ENCODE measurements at places on chromosomes 7 and 10.

DNA sequence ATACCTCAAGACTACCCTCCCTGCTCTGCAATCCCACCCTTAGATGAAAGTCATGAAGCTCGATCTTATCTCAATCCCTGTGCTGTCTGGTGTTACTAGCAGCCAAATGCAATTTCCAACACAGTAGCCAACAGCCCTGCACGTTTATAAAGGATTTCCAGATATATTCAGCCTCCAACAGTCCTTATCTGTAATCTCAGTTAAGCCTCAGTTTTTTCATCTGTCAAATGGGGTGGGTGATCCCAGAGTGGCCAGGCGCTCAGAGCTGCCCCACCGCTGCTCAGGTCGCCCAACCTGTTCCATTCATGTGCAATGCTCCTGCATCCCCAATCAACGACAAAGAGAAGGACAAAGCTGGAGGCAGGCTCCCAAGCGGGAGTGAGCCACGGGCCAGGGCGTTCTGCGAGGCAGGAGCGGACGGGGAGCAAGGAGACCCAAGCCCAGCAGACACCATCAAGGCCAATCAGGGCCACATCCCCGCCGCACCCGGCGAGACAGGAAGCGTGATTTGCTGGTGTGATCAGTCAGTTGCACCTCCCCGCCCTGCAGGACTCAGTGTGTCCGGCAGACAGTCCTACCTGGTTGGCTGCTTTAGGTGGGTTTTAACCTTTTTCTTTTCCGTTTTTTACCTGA, 19.7 kb downstream of the PDGFA start:
- no peaks in the 10 kb centered on the region for H3K4me1 ChIP-seq
- DNase-seq = no peak
- no peak overlapping the region for H3K27ac ChIP-seq
- H3K27me3 ChIP-seq = no peaks in the 10 kb centered on the region
- H3K36me3 ChIP-seq = no peaks in the 10 kb centered on the region

- H3K4me1 ChIP-seq = no peaks in the 10 kb centered on the region
- no peak overlapping the region for H3K4me3 ChIP-seq
- no peaks in the 10 kb centered on the region for H3K36me3 ChIP-seq
- H3K27me3 ChIP-seq = no peaks in the 10 kb centered on the region
- no peak for DNase-seq
- peak overlapping the region; percentile 39 for H3K27ac ChIP-seq
These were observed 11.2 kb upstream of the ARPC1B start for GRCh38 chr7:99363286-99363685.

DNA sequence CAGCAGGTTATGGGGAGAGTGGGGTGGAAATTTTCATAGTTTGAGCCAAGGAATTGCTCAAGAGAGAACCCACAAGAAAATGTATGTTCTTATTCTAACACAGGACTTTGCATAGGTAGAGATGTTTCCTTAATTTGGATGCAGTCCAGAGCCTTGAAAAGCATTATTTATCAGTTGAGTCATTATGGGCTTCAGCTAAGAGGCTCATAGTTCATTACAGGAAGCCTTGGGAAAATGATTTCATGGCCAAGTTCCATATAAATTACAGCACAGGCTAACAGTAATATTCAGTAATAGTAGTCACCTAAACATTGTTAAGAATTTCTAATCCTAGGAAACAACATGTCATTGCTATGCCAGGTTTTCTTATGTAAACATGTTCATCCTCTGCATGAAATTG, 131.1 kb upstream of the PTPRZ1 start:
- no peak overlapping the region for H3K4me3 ChIP-seq
- no peaks in the 10 kb centered on the region for H3K36me3 ChIP-seq
- H3K4me1 ChIP-seq = no peaks in the 10 kb centered on the region
- H3K27ac ChIP-seq = no peak overlapping the region
- no peak for DNase-seq

GRCh38 chr7:20858951-20859350, 72.3 kb upstream of the SP8 start:
- no peak for DNase-seq
- no peaks in the 10 kb centered on the region for H3K27me3 ChIP-seq
- no peak overlapping the region for H3K4me3 ChIP-seq

GRCh38 chr10:69125554-69125953, 1.6 kb downstream of the VPS26A start:
- H3K4me1 ChIP-seq = peaks cover 18% of the 10 kb centered on the region
- no peak overlapping the region for H3K27ac ChIP-seq
- H3K4me3 ChIP-seq = no peak overlapping the region
- no peak for DNase-seq
- H3K36me3 ChIP-seq = no peaks in the 10 kb centered on the region
- H3K27me3 ChIP-seq = no peaks in the 10 kb centered on the region

DNA sequence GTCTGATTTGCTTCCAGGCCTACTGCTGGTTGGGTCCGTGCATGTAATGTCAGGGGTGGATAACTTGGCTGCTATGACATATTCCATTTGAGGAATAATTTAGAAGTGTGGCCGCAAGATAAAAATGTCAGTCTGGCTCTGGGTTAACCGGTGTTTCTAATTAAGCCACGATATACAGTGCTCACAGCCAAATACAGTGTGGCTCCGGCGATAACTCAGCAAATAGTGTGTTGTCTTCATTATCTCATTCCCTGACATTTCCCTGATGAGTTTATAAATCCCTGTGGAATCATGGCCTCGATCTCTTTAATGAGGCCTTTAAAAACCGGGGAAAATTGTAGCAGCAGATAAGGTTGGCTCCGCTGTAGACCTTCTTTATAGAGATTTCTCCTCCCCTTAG, 1125.0 kb downstream of the TYW1 start:
- no peak overlapping the region for H3K27ac ChIP-seq
- no peak for DNase-seq
- H3K36me3 ChIP-seq = no peaks in the 10 kb centered on the region
- H3K4me3 ChIP-seq = no peak overlapping the region

DNA sequence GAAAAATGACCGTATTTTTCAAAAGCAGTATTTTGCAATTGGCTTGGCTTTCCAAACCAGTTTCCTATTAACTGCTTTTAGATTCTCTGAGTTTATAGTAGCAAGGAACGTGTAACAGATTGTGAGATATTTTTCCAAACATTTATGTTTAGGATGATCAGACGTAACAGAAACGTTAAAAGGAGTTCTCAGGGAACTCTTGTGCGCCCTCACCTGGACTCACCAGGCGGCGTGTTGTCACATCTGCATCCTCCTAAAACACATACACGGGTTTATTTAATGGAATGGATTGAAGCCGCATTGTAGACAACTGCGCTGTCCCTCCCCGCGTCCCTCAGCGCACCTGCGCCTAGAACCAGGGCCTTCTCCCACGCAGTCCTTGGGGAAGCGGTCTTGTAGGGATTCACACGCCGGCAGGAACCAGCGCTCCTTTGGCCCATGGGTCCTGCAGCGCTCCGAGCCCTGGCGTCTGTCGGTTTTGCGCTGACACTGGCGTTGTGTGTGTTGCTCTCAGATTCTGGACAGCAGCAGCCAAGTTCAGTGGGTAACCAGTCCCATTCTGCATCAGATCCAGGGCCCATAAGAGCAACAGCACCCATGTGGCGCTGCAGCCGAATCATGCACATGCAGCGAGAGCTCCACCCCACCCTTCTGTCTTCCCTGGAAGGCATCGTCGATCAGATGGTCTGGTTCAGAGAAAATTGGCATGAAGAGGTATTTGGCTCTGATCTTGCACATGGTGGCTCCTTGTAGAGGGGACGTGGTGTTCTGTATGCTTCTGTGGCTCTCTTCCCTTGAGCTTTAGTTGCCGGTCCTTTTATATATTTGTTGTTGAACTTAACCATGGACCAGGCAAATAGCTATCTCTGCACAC, 114.9 kb downstream of the TRRAP start:
- no peaks in the 10 kb centered on the region for H3K27me3 ChIP-seq
- no peaks in the 10 kb centered on the region for H3K4me1 ChIP-seq
- no peak overlapping the region for H3K4me3 ChIP-seq
- no peak for DNase-seq
- no peak overlapping the region for H3K27ac ChIP-seq

- no peak overlapping the region for H3K4me3 ChIP-seq
- no peaks in the 10 kb centered on the region for H3K27me3 ChIP-seq
- no peak overlapping the region for H3K27ac ChIP-seq
- no peaks in the 10 kb centered on the region for H3K36me3 ChIP-seq
- no peaks in the 10 kb centered on the region for H3K4me1 ChIP-seq
- DNase-seq = no peak
These were observed 185.4 kb downstream of the TPK1 start for GRCh38 chr7:144650439-144650838.

- no peak overlapping the region for H3K27ac ChIP-seq
- no peak overlapping the region for H3K4me3 ChIP-seq
- DNase-seq = no peak
- H3K36me3 ChIP-seq = no peaks in the 10 kb centered on the region
- H3K27me3 ChIP-seq = no peaks in the 10 kb centered on the region
These were observed 8.5 kb upstream of the GLCCI1 start for GRCh38 chr7:7959979-7960670.

- no peak overlapping the region for H3K27ac ChIP-seq
- H3K36me3 ChIP-seq = no peaks in the 10 kb centered on the region
- DNase-seq = no peak
- no peak overlapping the region for H3K4me3 ChIP-seq
These were observed 22.4 kb upstream of the CYTH3 start for GRCh38 chr7:6294839-6295238.

GRCh38 chr10:59713196-59713821, 3.7 kb upstream of the SLC16A9 start:
- H3K27ac ChIP-seq = peak overlapping the region; percentile 12
- H3K27me3 ChIP-seq = no peaks in the 10 kb centered on the region
- no peak overlapping the region for H3K4me3 ChIP-seq
- peaks cover 7% of the 10 kb centered on the region for H3K4me1 ChIP-seq
- DNase-seq = no peak

- no peaks in the 10 kb centered on the region for H3K27me3 ChIP-seq
- H3K4me3 ChIP-seq = no peak overlapping the region
- peaks cover 4% of the 10 kb centered on the region for H3K4me1 ChIP-seq
- H3K27ac ChIP-seq = no peak overlapping the region
- no peak for DNase-seq
These were observed 10.7 kb downstream of the HBP1 start for GRCh38 chr7:107179326-107180164.

DNA sequence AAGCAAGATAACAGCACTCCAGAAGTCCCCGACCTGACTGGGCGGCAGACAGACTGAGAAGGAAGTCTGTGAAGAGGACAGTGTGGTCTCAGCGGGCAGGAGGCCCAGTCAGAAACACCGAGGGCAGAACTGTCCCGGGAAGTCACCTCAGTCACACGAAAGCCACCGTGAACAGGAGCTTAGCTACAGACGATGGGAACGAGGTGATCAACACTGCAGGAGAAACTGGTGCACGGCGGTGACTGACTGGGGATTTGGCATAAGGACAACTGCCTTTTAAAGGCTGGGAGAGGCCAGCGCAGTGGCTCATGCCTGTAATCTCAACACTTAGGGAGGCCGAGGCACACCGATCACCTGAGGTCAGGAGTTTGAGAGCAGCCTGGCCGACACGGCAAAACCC, 217.8 kb downstream of the PTPRN2 start:
- DNase-seq = no peak
- no peak overlapping the region for H3K4me3 ChIP-seq
- H3K27me3 ChIP-seq = no peaks in the 10 kb centered on the region
- no peaks in the 10 kb centered on the region for H3K4me1 ChIP-seq

- H3K36me3 ChIP-seq = no peaks in the 10 kb centered on the region
- DNase-seq = peak; percentile 20
- peak overlapping the region; percentile 73 for H3K4me3 ChIP-seq
- peaks cover 3% of the 10 kb centered on the region for H3K4me1 ChIP-seq
- peak overlapping the region; percentile 97 for H3K27ac ChIP-seq
These were observed 491 bp upstream of the AKAP9 start for GRCh38 chr7:91940171-91940570.

GRCh38 chr7:131792311-131792710, 235.9 kb upstream of the PODXL start:
- H3K4me3 ChIP-seq = no peak overlapping the region
- no peaks in the 10 kb centered on the region for H3K27me3 ChIP-seq
- no peaks in the 10 kb centered on the region for H3K36me3 ChIP-seq
- no peak for DNase-seq

- no peaks in the 10 kb centered on the region for H3K36me3 ChIP-seq
- no peak overlapping the region for H3K4me3 ChIP-seq
- H3K4me1 ChIP-seq = peaks cover 6% of the 10 kb centered on the region
- DNase-seq = peak; percentile 32
- no peaks in the 10 kb centered on the region for H3K27me3 ChIP-seq
- H3K27ac ChIP-seq = no peak overlapping the region
These were observed 87.5 kb downstream of the PARD3 start for GRCh38 chr10:34727595-34728033.

- no peak overlapping the region for H3K27ac ChIP-seq
- no peaks in the 10 kb centered on the region for H3K36me3 ChIP-seq
- H3K27me3 ChIP-seq = no peaks in the 10 kb centered on the region
- no peak overlapping the region for H3K4me3 ChIP-seq
These were observed 25.1 kb downstream of the SBDS start for GRCh38 chr7:66970310-66970709.

Measured in uterus (tissue), 4 donors.